ENCODE measurements at places on chromosomes 7 and 10.

DNA sequence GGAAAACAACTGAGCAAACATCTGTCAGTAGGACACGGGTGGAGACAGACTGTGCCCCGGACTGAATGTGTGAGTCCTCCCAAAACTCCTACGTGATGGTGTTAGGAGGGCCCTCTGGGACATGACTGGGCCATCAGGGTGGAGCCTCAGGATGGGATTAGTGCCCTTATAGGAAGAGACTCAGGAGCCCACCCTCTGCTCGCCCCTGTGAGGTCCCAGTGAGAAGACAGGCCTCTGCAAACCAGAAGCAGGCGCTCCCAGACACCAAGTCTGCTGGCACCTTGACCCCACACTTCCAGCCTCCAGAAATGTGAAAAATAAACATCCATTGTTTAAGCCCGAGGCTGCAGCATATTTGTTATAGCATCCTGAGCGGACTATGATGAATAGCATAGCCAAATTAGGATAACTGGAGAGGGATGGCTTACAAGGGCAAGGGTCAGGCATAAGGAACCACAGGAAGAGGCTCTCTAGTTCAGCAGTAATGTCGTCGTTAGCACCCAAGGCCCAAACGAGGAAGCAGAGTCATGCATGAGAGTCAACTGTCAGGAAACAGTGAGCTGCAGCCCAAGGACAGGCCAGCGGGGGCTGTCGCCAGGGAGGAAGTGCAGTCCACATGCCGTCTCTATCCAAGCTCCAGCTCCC is 50.6 kb downstream of the PTPRN2 start:
- DNase-seq, result no peak

GRCh38 chr10:80015911-80016830 is 62.3 kb upstream of the TMEM254 start:
- DNase-seq, result no peak

GRCh38 chr10:70668454-70668970 is 3.8 kb upstream of the ADAMTS14 start:
- DNase-seq, result no peak

DNA sequence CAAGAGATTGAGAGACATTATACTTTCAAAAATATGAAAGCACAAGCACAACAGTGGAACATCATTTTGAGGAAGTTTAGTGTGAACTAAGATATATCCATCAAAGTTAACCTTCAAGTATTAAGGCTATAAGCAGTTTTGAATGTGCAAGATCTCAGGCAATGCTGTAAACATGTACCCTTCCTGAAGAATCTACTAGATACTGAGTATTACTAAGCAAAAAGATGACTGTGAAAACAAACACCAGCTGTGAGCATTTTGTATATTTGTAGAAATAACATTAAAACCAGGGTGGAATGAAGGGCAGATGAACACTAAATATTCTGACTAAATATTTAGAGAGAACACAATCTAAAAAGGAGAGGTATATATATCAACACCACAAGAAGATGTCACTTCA is 41.3 kb upstream of the ADRA2A start:
- no peak for DNase-seq

DNA sequence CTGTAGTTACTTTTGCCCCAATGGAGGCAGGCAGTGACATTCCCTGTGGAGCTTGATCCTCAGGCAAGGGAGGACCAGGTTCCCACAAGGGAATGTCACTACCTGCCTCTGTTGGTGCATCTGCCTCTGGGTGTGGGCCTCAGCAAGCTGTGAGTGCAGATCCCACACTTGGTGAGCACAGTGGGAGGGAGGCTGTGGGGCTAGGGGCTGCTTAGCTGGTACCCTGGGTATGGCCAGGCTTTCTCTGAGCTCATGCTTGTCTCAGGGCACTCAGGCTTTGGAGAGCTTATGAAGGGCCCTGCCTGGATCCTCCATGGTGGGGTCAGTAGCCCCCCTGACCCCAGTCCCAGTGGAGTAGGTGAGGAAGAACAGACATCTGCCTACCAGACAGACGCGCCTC is 16.2 kb upstream of the ZNF488 start:
- DNase-seq, result no peak

DNA sequence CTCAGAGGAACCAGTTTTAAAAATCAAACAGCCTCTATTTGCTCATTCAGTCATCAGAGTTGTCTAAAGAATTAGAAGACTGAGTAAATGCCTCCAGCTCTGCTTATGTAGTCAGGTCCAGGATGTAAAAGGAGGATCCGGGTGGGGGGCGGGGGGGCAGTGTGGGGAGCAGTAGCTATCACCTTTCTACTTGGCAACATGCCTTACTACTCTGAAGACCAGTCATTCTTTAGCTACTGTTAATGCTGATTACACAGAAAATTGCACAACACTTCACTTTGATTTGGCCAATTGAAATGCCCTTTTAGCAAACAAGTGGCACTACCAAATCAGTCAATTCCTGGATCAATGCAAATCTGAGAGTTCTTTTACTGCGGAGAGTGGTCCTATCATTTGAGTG is 164.2 kb downstream of the NXPH1 start:
- DNase-seq, result no peak

DNA sequence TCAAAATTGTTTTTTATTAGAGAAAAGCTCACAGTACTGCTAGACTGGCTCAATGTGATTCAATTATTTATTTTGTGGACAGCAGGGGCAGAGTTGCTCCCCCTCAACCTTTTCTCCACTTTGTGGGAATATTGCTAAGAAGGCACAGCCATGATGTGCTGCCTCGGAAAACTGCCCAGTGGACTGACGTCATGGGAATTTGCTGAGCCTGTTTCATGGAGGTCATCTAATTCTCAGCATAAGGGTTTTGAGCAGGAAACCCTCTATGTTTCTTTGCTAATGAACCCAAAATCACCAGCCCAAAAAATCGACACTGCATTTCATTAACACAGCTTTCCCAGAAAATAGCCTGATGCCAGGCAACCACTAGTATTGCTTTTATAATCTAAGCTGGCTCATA is 228.8 kb upstream of the FAM3C start:
- DNase-seq, result no peak

DNA sequence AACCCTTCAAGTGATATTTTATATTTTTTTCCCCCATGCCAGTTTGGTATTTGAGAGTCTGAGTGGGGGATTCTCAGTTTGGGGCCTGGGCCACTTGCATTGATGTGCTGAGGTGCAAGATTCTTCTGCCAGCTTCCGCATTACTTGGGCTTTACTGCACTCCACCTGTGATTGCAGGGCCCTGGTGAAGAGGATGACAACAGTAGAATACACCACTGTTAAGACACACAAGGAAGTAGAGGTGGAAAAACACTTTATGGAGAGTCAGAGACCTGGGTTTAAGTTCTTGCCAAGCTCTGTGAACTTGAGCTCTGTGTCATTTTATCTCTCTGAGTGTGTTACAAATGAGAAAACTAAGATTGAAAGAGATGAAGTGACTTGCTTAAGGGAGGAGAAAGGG is 209.4 kb downstream of the LRMDA start:
- no peak for DNase-seq

DNA sequence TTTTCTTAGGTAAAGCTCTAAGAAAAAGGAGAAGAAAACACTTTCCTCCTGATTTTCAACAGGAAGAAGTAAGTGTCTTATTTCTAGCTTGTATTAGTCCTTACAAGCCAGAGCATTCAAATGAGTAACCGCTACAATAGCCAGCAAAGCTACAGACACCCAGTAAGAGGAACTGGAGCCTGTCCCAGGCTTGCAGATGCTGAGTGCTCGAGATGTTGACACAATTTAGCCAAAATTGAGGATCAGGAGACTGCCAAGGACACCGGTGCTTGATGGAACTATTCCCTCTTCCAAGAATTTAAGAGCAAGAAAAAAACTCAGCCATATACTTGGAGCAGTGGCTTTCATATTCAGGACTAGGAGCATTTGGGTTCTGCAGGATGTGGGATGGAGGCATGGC is 149.3 kb upstream of the DPP6 start:
- no peak for DNase-seq

- no peak for DNase-seq
Measured at GRCh38 chr10:124711145-124711544, 33.0 kb downstream of the FAM53B start.

- DNase-seq, result no peak
Measured at GRCh38 chr10:28554009-28554408, 21.1 kb downstream of the WAC start.

GRCh38 chr7:40447345-40447744 is 312.5 kb downstream of the SUGCT start:
- no peak for DNase-seq

- DNase-seq, result no peak
Measured at GRCh38 chr10:122113161-122113944, 124.4 kb downstream of the TACC2 start.

- no peak for DNase-seq
Measured at GRCh38 chr7:721619-722248, 4.8 kb upstream of the DNAAF5 start.

DNA sequence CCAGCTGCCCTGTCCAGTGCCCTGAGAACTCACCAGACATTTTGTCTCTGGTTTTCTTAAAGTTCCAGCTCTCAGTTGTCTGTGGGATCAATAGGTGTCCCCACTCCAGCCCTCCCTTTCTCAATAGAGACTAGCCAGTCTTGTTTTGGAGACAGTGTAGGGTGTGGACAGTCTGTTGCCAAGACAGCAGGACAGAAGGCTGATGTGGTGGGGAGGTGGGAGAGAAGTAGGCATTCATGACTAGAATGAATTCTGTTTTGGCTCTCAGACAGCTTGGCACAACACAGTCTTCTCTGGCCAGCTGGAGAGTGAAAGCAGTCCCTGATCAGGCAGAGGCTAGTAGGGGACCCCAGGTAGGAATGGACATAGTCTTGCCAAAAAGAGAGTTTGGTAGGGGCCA is 467.0 kb upstream of the PODXL start:
- DNase-seq, result no peak

GRCh38 chr10:20327954-20328353 is 511.7 kb downstream of the PLXDC2 start:
- DNase-seq, result no peak

DNA sequence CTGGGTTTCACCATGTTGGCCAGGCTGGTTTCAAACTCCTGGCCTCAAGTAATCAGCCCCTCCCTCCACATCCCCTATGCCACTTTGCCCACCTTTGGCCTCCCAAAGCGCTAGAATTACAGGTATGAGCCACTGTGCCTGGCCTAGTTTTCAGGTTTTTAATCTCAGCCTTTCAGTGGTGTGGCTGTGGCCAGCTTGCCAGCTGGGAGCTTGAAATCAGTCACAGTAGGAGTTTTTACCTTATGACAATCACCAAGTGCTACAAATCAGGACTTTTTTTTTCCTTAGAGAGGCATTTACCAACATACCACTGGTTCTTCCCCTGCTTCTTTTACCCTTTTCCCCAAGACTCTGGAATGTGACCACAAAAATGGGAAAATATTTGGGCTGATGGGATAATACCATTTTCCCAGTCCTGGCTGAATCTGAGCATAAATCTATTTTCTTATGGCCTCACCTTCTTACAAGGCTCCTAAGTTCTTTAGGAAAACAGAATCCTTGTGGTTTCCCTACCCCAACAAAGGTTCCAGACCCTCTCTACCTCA is 6.2 kb downstream of the STEAP4 start:
- DNase-seq, result no peak

DNA sequence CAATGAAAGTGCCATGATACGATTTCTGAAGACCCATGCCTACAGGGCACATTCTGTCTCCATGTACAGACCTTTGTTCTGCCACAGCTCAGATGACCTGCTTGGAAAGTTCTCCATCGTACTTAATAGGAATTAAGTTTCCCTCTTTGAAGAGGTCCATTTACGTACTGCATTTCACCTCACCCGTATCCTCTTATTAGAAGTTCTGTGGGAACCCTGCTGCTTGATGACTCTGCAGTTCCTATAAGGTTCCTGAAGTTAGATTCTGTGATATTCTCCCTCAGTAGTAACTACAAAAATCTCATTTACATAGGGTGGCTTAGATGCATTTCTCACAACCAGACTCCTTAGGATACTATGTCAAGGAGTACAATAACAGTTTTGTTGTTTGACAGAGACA is 50.9 kb downstream of the MINDY3 start:
- DNase-seq, result no peak

- no peak for DNase-seq
Measured at GRCh38 chr7:30524545-30524944, 19.9 kb upstream of the GGCT start.

DNA sequence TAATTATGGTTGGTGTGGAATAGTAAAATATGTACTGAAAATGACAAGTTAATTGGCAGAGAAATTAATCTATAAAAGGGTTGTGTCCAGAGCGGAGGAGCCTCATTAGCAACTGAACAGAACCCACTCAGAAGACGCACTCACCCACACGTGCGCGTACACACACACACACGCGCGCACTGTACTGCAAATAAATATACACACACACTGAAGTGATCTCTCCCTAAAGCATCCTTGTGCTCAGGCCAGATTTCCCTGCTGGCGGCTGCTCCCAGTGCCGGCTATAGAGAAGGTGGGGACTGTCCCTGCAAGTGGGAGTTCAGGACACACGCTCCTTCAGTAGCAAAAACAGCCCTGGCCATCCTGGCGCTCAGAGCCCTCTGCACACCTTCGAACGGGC is 85.2 kb downstream of the CHST15 start:
- no peak for DNase-seq

- DNase-seq, result no peak
Measured at GRCh38 chr7:97580205-97580604, 151.7 kb upstream of the TAC1 start.

Measured in activated T-cell treated with anti-CD3 and anti-CD28 coated beads, Interleukin-2, amount 50 U/mL, for 4 hours (primary cell).